Dermis microvascular lymphatic vessel endothelial cell (primary cell): ENCODE measurements at places on chromosomes 11 and 22.

- no peak for DNase-seq
Measured at GRCh38 chr22:48494968-48495750, 1332.5 kb downstream of the BRD1 start.

- DNase-seq: no peak
Measured at GRCh38 chr11:68440224-68440623, 20.3 kb upstream of the PPP6R3 start.

GRCh38 chr22:38271927-38272372 lies 860 bp downstream of the TMEM184B start:
- DNase-seq: no peak

GRCh38 chr11:44824300-44824704 lies 97.5 kb downstream of the TSPAN18 start:
- peak; percentile 96 for DNase-seq

- no peak for DNase-seq
Measured at GRCh38 chr11:64084146-64084950, 48.6 kb downstream of the FLRT1 start.
